ENCODE measurements at places on chromosomes 16 and 17.

DNA sequence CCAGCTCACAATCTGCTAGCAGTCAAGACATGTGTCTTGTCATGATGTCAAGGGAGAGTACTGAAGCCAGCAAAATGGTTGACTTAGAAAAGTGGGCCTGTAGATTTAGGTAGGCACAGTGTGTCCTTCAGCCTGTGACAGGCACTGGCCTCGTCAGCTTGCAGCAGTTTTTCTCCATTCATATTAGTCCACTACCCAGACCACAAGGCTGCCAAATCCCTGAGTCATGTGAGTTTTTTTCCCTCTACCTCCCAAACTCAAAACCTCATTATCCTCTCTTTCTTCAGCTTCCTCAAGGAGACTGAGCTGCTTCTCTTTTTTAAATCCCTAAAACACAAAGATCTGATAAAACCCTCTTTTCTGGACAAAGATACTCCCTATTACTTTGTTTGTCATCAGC is 102.6 kb upstream of the HS3ST3A1 start:
- peak; percentile 82 for DNase-seq

DNA sequence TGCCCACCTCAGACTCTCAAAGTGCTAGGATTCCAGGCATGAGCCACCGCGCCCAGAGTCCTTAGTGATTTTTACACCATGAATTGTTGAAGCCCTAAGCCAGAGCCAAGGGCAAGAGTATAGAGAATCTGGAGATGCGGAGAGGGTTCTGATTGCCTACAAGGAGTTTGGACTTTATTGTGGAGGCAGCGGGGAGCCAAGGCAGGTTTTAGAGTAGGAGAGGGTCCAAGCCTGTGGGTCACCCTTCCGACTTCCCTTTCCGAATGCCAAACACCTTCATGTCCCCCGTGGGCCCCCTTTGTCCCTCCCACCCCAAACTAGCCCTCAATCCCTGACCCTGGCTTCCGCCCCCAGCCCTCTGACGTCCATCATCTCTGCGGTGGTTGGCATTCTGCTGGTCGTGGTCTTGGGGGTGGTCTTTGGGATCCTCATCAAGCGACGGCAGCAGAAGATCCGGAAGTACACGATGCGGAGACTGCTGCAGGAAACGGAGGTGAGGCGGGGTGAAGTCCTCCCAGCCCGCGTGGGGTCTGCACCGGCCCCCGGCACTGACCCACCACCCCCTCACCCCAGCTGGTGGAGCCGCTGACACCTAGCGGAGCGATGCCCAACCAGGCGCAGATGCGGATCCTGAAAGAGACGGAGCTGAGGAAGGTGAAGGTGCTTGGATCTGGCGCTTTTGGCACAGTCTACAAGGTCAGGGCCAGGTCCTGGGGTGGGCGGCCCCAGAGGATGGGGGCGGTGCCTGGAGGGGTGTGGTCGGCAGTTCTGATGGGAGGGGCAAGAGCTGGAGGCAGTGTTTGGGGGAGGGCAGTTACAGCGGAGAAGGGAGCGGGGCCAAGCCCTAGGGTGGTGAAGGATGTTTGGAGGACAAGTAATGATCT is 7.1 kb downstream of the MIEN1 start:
- no peak for DNase-seq

DNA sequence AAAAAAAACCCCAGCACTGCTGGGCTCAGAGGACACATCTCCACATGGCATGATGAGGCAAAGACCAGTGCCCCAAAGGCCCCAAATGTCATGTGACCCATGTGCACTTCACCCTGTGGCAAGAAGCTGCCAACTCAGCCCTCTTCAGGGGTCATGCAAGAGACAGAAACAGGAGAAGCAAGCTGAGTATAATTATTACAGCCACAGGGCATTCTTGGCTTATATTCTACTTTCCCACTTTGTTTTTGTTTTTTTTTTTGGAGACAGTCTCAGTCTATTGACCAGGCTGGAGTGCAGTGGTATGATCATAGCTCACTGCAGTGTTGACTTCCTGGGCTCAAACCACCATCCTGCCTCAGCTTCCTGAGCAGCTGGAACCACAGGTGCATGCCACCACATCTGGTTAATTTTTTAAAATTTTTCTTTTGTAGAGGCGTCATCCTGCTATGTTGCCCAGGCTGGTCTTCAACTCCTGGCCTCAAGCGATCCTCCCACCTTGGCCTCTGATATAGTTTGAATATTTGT is 32.7 kb upstream of the LITAF start:
- DNase-seq, result no peak

DNA sequence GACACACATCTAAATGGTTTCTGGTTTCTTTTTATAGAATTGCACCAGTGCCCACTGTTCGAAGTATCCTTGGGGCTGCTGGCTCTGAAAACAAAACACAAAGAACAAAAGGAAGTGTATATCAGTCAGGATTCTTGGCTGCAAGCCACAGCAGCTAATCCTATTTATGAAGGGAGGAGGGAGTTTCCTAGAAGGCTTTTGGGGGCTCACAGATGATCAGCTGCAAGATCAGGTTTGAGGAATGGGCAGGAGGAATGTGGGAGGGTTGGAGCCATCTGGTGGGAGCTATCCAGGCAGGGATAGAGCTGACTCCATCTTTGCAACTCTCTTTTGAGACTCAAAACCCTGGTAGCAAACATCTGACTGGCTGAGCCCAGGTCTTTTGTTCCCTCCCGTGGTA is 118.3 kb upstream of the EEF2KMT start:
- DNase-seq, result no peak

DNA sequence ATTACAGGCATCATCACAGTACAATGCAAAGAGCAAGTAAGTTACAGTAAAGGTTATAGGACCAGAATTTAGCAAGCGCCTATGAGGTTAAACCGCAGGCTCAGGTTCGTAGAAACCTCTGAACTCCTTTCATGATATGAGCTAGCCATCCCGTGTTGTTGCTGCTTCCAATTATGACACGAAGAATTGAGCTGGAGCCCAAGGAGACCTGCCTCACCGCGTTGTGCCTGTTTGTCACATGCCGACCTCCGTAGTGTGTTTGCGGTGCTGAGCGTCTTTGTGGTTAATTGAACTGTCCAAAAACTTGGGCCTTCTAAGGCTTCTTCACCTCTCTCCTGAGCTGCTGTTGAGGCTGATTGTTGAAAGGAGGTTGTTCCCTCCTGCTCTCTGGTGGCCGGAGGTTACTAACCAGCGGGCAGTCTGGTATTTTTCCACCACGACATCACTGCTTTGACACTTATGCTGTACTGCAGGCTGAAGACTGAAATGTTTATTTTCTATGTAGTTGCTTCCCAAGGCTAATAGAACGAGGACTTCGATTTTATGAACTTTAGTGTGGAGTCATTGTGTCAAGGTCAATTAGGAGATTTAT is 67.5 kb downstream of the SEC14L1 start:
- peak; percentile 67 for DNase-seq

DNA sequence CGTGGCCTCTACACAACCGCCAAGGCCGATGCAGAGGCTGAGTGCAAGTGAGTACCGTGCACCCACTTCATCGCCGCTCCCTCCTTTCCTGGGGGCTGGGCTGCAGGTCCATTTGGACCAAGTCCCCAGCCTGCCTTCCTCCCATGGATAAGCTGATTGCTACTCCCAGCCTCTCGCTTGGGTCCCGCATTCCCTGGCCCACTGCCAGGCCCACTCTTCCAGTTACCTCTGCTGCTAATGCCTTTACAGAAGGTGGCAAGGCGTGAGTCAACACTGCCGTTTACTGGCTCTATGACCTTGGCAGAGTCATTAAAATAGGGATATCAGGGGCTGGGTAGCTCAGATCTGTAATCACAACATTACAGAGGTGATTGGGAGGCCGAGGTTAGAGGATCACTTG is 11.2 kb downstream of the SULT1A2 start:
- DNase-seq, result no peak

GRCh38 chr16:19771040-19771439 is 53.0 kb downstream of the IQCK start:
- DNase-seq, result no peak

DNA sequence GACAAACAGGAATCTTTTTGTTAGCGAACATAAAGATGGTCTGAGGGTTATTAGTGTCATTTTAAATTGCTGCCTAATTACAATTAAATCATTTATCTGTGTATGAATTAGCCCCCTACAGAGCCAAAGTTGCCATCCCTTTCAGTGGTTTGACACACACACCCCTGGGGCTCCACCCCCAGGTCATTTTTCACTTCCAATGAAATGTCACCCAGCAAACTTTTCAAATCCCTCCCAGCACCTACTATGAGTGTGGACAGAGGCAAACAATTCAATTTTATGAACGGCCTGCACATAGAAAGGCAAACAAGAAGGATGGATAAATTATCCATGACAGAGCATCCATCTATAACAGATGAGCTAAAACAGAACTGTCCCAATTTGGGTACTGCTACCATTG is 2.4 kb downstream of the MYH10 start:
- DNase-seq, result no peak

DNA sequence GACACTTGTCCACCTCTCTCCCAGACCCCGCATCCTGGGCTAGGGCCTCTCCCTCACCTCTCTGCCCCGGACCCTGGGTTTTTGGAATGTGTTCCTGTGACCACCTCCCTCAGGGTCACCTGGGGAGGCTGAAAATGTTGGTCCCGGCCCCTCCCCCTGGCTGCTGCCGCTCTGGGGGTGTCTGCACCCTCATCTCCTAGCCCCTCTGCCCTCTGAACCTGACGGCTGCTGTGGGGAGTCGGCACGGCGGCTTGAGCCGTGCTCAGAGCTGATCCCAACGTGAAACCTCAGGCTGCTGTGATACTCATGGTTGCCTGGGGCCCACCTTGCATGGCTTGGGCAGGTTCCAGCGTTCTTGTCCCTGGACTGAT is 42.8 kb downstream of the ADCY7 start:
- no peak for DNase-seq

DNA sequence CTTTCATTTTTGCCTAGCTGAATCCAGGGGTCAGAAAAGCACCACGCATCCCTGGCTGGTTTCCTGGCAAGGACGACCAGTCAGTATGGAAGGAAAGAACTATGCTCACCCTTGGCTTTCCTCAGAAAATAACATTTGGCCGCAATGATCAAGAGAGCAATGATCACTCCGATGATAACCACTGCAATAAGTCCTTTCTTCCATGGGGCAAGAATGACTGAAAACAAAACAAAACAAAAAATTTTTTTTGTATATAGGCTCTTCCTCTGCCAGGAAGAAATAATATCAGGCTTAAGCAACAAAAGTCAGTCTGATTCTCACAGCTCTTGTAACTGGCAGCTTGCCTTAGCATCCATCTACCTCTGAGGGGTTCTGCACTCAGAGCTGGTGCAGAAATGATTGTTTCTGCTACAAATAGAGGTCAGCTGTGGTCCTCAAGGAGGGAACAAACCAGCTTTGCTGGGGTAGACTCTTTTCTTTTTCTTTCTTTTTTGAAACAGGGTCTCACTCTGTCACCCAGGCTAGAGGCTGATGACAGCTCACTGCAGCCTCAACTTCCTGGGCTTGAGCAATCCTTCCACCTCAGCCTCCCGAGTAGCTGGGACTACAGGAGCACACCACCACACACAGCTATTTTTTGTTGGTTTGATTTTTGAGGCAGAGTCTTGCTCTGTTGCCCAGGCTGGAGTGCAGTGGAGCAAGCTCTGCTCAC is 35.7 kb downstream of the PECAM1 start:
- no peak for DNase-seq

- DNase-seq, result no peak
Measured at GRCh38 chr16:58960484-58960883, 226.4 kb upstream of the GOT2 start.

- DNase-seq, result no peak
Measured at GRCh38 chr16:13968835-13969234, 48.9 kb downstream of the ERCC4 start.

DNA sequence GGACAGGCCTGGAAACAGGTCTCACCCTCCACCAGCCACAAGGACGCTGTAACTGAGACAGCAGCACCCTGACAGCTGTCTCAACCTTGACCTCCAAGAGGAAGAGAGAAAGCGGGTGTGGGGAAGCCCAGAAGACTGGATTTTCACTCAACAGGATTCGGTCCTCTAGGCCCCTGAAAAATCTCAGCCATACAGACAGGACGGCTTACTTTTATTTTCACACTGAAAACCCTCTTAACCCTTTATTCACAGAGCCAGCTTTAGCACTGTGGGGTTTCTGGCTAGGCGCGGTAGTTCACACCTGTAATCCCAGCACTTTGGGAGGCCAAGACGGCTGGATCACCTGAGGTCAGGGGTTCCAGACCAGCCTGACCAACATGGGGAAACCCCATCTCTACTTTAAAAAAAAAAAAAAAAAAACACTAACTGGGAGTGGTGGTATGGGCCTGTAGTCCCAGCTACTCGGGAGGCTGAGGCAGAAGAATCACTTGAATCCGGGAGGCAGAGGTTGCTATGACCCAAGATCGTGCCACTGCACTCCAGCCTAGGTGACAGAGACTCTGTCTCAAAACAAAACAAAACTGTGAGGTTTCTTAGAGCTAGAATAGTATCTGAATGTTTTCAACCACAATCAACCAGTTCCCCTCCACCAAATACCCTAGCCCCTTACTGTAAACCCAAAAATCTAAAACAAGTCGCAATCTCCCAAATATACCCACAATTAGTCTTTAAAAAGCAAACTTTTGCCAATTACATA is 5.3 kb downstream of the ANKRD11 start:
- DNase-seq, result no peak

DNA sequence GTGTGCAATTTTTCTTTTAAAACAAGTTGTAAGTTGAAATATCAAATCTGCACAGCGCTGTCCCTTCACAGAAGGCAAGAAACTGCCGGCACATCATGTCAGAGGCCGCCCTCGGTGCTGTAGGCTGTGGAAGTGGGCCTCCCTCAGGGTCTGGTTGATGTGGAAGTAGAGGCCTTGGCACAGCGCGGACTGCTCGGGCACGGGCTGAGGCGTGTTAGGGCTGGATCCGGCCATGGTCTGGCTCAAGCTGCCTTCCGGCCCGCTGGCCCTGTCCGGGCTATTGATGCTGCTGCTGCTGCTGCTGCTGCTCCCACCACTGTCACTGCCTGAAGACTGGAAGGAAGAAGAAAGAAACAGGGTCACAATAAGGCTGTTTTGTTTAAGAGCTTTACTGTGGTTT is 16.6 kb downstream of the COG1 start:
- DNase-seq, result no peak

DNA sequence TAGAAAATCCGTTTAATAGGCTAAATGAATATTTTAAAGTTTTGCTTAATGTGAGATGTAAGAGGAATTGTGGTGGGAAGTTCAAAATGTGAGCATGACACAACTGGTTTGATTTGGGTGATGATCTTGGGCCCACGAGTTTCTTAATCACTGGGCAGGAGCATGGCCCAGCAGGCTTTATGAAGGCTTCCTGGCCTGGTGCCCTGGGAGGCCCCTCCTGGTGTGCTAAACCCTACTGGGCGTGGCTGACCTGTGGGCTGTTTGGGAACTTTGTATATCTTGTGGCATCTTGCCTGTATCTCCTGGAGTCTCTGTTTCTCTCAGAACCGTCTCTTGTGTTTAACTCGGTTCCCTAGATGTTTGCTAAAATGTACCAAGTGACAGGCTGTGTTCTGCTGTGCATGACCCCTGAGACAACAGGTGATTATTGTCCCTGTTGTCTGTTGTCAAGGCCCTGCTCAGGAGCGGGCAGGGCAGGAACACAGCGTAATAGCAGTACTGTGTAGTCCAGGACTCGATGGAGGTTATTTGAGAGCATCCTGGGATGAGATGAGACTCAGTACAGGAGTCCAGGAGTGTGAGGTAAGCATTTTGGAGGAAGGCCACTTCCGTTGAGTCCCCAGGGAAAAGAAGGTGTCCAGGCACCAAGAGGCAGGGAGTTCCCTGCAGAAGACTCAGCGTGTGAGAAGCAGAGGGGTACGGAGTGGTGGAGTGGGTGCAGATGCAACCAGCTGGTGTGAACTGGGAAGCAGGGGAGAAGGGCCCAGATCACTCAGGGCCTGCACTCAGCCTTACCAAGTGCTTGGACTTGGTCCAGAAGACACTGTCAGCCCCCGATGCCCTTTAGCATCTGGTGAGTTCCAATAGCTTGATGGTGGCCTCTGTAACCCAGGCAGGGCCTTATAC is 48.5 kb downstream of the B9D1 start:
- no peak for DNase-seq

- DNase-seq, result peak; percentile 39
Measured at GRCh38 chr17:45364531-45365390, 47.9 kb upstream of the MAP3K14 start.

Data from fibroblast of skin of back (primary cell).